Sigmoid colon (tissue), 7 donors: ENCODE measurements at places on chromosomes 5 and 9. TPM values are rescaled to one million over a fixed set of nuclear protein-coding genes. Genes with fewer than 3 reads are reported as not detected.

SLC4A9 gene
- polyA plus RNA-seq: 0.25 TPM

SPINK6 gene
- 0.86 TPM for polyA plus RNA-seq

FOXI1 gene
- polyA plus RNA-seq: 0.06 TPM

OR2Y1 gene
- polyA plus RNA-seq: not detected

PRRC1 gene
- polyA plus RNA-seq: 22.4 TPM

FGF1 gene
- polyA plus RNA-seq: 0.60 TPM

VCAN gene
- polyA plus RNA-seq: 3.0 TPM

RGP1 gene
- polyA plus RNA-seq: 10.2 TPM

SLC34A1 gene
- polyA plus RNA-seq: not detected

GNA14 gene
- 6.5 TPM for polyA plus RNA-seq
